ENCODE measurements at places on chromosomes 16 and 17.

DNA sequence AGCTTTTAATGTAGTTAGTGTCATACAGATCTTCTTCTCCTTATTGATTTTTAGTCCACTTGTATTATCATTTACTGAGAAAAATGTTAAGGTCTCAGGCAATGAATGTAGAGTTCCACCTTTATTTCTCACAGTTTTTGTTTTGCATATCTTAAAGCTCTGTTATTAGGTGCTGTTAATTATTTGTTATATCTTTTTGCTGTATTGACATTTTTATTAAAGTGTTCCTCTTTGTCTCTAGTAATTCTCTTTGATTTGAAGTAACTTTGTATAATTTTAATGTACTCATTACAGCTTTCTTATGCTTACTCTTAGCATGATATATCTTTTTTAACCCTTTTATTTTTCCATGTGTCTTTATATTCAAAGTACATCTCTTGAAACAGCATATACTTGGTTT is 22.4 kb upstream of the USP43 start:
- no peak for DNase-seq

DNA sequence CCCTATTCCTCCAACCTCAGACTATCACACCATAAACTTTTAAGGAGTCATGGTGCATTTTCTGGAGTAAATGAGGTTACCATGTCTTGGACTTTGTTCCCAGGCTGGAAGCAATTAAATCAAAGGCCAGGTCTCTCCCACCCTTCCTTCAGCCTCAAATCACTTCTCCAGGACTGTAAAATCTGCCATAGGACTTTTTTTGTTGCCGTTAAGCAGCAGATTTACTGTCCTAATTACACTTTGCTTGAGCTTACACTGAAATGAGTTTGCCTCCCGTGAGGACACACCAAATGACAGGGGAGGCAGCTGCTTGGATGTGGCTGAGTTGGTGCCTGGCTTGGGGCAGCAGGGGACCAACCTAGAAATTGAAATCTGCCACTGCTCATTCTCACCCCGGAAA is 14.7 kb downstream of the DCAKD start:
- no peak for DNase-seq

- no peak for DNase-seq
Measured at GRCh38 chr17:42521666-42522262, 14.3 kb upstream of the NAGLU start.

DNA sequence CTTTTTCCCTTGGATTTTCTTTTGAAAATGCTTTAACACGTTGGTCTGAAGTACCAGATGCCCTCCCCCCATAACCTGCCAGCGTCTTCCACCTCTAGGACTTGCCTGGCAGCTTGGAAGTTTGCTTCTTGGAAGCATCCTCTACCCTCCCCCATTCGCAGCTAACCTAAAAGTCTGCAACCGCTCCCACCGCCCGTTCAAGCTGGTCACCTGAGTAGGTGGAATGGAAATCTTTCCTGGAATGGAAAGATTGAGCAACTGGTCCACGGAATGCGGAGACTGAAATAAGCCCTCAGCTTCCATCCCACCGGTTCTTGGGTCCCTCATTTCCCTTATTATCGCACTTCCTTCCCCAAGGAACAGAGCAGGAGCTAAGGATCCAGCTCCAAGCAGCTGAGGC is 31.4 kb downstream of the HS3ST3B1 start:
- no peak for DNase-seq

DNA sequence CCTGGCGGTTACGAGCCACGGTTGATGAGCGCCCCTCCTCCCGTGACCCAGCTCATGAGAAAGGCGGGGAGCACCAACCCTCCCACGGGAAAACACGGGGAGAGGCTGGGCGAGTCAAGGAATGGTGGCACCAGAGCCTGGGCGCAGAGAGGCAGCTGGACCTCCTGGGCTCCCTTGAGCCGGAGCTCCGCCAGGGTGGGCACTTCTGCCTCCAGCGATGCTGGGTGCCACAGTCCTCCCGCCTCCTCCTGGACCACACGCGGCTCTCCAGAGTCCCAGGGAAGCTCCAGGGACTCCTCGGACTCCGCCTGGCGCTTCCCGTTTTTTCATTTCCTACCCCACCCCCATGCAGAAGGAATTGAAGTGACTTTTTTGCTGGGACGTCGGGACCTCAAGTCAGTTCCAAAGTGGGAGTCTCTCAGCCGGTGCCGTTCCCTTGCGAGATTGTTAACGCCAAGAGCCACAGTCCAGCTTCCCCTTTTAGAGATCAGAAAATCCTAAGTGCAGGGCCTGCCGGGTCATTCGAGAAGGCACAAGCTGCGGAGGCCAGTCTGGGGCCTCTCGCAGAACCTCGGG is 6.6 kb upstream of the CBX8 start:
- no peak for DNase-seq

- no peak for DNase-seq
Measured at GRCh38 chr17:56808503-56808902, 25.2 kb downstream of the C17orf67 start.

DNA sequence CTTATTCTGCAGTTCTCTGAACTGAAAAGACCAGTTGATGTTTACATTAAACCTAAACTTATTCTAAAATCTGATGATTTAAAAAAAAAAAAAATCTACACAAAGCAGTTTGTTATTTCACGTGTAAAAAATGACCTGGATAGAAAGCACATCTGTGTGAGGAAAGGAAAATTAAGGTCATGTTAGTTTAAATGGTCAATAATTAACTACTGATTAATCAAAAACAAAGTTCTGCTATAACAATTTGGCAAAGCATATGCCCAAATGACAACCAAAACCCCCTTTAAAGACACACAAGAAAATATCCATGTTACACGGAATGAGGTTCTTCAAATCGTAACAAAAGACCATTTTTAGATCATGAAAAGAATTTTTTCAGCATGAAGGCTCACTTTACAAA is 30.4 kb downstream of the CACNG1 start:
- no peak for DNase-seq

DNA sequence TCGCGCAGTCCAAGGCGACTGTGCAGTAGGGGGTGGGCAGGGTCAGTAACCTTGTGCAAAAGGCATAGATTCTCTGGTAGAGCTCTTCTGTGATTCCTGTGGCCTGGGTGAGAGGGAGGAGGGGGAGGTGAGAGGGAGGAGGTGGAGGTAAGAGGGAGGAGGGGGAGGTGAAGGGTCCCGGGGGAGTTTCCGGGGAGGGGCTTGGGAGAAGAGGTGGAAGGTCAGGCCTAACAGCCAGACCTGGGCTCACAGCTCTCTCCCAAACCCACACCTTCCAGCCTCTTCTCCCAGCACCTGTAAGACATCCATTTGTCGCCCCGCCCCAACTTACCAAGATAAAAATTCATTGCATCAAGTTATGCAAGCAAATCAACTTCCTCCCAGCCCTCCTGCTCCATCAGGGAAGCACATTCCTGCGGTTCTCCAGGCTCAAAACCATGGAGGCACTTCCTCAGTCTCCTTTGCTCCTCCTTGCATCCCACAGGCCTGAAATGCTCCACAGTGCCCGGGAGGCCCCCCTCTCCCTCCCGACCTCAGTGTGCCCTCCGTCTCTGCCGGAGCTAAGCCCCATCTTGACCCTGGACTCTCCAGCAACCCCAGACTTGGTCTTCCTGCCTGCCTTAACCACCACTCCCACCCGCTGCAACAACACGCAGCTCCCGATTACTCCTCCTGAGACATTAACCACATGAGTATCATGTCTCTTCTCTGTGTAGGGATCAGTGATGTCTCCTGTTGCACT is 30.5 kb downstream of the PIK3R6 start:
- DNase-seq, result no peak

GRCh38 chr16:65064131-65064530 is 57.7 kb downstream of the CDH11 start:
- no peak for DNase-seq

DNA sequence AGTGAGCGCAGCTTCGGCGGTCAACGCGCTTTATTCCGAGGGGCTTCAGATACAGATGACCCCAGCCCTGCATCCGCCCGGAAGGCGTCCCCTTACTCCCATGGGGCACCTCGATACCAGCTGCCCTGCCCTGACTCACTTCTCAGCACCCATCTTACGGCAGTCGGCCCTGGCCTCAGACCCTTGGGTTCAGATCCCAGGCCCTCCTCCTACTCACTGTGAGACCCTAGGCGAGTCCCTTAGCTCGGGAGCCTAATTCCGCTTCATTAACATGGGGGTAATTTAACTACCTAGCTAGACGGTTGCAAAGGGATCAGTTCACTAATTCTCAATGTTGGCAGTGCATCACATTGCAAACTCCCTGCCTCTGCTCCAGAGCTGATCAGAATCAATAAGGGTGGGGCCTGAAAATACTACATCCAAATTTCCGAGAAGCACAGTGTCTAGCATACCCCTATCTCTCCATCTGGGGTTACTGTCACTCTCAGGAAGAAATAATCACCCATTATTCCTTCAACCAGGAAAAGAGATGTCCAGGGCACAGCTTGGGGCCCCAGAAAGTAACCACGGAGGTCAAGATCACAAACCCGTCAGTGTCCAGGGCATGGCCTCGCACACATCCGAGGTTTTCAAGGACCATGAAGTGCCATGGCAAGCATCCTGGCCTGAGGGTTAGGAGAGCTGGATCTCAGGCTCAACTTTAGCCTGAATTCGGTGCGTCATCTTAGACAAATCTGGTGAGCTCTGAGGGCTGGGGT is 415 bp upstream of the FLOT2 start:
- no peak for DNase-seq

DNA sequence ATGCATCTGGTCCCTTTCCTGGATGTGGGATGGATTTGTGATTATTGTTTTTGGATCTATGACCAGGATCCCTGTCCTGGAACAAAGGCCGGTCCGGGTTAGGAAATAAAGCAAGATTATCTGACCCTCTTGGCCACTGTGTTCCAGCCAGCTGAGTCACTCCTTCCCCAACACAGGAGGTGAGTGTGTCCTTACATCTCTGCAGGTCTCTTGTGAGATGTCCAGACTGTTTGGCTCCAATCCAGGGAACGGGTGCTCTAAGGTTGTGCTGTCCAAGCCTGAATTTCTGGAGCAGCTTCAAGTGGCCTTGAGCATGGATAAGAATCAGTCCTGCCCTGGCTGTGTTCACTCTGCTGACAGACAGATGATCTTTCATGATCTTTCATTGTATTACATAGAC is 136.5 kb upstream of the CCL2 start:
- no peak for DNase-seq

- no peak for DNase-seq
Measured at GRCh38 chr17:20095336-20096080, 86.3 kb downstream of the SPECC1 start.

Measured in activated CD4-positive, alpha-beta T cell treated with anti-CD3 and anti-CD28 coated beads, Interleukin-2, amount 50 U/mL, for 24 hours (primary cell).